MCF 10A (cell line): ENCODE measurements at places on chromosomes 16 and 17.

DNA sequence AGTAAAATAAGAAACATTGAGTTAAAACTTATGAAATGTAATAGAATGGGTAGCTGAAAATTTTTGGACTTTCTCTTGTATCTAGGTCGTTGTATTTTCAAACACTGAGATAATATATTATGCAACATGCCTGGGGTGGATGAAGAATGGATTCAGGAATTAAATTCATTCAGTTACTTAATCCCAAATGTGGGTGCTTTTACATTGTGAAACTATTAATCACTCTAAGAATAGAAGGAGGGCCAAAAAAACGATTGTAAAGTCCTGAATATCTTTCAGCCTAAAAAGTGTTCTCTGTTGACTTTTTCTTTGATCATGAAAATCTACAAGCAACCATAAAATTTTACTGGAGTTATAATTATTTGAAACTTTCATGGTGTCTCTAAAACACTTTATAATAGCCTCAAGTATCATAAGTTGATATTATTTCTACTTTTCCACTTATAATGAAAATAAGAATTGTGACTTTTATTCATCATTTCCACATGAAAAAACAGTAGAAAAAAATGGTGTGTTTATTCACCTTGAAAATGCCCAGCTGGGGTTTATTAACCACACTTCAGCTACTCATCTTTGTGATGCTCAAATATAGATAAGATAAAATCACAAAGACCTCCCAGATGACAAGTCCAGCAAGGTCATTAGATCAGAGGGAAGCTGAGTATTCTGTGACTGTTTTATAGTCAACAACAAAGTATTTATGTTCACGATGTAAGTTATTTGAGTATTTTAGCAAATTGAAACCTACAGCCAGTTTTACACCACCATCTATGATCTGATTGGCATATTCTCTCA is 619.9 kb upstream of the SOX9 start:
- peak; percentile 30 for DNase-seq

DNA sequence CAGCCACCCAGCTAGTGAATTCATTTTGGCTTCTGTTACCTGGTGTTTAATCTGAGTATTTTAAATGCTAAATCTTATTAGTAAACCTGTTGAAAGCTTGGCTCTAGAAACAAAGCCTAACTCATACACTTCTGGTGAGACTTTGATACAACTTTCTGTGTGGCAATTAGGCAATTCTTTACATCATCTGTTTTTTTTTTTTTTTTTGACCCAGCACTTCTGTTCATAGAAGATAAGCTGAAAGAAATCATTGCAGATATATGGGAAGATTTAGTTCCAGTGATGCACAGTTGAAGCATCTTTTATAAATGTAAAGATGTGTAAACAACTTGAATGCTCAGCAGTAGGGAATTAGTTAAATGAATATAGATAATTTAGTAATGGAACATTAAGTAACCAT is 21.7 kb upstream of the ABCC11 start:
- DNase-seq: no peak

DNA sequence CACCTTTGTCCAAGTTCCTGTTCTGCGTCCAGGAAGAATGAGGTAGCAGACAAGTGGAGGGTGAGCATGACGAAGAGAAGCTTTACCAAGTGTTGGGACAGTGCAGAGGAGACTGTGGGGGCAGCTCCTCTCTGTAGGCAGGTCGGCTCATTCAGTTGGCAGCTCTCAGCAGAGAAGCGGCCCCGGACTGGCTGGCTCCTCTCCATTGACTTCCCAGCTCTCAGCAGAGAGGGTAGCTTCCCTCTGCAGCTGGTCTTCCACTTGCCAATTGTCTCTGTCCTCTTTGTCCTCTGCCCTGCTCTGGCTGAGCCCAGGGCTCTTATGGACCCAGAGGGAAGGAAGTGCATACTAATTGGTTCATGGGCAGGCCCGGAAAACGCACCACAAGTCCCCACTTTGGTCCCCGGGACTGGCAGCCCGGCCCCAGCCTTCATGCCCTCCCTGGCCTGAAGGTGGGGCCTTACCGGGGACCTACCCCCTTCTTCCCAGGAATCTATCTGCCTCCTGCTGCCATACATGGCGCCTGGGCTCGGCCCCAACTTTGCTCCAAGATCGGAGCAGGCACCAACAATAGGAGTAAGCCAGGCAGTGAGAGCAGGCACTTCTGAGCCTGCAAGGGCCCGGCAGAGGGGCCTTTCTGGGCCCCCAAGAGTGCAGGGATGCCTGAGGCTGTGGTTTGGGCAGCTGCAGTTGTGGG is 10.1 kb downstream of the KCTD5 start:
- DNase-seq: no peak

- peak; percentile 34 for DNase-seq
Measured at GRCh38 chr17:76670020-76670717, 26.6 kb upstream of the ST6GALNAC1 start.
